HT1080 (cell line): ENCODE measurements at places on chromosomes 16 and 17. TPM values are rescaled to one million over a fixed set of nuclear protein-coding genes. Genes with fewer than 3 reads are reported as not detected.

GRCh38 chr17:17153071-17153470 is 53.1 kb downstream of the PLD6 start:
- DNase-seq = no peak

DNA sequence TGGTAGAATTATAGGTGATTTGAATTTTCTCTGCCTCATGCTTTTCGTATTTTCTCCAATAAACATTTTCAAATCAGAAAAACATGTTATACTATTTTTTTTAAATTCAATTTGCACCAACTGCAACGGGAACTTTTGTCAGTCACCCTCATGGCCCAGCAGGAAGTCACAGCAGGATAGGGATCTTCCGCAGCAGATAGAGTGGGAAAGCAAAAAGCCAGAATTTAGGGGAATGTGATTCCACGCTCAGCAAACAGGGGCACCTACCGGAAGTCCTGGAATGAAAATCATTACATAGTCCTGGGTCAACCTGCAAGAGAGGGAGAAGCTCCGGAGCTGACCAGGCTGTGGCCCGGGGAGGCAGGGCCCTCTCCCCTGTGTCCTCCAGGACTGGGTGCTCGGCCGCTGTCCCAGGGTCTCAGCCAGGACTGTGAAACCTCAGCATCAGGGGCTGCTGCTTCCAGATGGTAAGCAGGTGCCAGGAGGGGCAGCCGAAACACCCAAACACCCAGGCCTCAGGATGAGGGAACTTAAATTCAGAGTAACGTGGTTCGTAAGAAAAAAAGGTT is 3.9 kb downstream of the SLC47A2 start:
- DNase-seq = no peak

- peak; percentile 40 for DNase-seq
These were observed 11.0 kb downstream of the CYB561 start for GRCh38 chr17:63434951-63435571.

DNA sequence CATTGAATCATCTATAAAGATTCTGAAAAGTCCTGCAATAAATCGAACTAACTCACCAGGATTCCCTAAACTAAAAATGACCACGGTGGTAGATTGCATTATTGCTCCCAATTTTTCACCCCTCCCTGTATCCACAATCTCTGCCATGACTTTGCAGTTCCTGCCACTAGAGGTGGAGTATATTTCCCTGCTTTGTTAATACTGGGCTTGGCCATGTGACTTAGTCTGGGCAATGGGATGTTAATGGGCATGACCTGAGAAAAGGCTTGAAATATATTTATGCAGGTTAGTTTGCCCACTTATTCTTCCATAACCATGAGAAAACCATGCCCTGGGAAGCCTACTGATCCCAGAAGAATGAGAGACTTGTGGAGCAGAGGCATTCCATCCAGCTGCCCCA is 59.1 kb downstream of the NOG start:
- no peak for DNase-seq

Gene HOXB9
- 25.1 and 31.4 TPM in 2 replicates for total RNA-seq

DNA sequence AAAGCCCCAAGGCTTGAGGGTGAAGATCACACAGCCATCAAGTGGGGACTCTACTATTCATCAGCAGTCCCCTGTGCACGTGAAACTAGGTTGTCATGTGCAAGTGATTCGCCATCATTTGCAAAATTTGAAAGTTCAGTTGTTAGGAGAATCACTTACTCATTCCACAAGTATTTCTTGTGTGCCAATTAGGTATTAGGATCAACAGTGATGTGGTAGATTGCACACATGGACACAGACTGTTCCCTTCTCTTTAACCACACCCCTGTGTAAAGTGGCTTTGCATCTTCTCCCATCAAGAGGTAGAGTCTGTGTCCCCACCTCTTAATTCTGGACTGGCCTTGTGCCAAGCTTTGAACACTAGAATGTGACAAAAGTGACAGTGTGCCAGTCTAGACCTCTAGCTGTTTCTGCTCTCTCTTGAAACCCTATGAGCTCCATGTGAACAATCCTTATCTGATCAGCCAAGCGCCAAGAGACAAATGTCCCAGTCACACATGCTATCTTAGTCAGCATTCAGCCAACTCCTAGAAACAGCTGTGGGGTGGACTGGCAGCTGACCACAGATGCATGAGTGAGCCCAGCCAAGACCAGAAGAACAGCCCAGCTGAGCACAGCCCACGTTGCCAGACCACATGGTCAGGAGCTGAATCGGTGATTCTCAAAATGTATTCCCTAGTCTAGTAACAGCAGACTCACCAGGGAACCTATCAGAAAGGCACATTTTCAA is 31.5 kb upstream of the SHISA9 start:
- DNase-seq = peak; percentile 40

Gene C17orf50
- total RNA-seq = not detected in 2 replicates

DNA sequence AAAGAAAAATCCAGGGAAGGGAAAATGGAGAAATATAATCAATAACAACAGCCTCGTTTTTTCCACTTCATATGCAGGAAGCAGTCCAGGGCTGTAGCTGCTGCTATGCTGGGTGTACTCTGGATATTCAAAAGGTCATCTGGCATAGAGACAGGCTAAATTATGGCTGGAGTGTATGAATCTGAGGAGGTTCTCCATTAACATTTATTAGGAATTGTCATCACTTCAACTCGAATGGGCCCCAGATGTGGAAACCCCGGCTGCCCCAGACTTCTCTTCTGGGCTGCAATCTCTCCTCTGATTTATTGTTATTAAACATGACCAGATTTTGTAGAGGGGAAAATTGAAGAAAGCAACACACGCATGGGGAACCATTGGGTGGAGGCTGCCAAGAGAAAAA is 33.5 kb upstream of the SKAP1 start:
- DNase-seq = no peak

DNA sequence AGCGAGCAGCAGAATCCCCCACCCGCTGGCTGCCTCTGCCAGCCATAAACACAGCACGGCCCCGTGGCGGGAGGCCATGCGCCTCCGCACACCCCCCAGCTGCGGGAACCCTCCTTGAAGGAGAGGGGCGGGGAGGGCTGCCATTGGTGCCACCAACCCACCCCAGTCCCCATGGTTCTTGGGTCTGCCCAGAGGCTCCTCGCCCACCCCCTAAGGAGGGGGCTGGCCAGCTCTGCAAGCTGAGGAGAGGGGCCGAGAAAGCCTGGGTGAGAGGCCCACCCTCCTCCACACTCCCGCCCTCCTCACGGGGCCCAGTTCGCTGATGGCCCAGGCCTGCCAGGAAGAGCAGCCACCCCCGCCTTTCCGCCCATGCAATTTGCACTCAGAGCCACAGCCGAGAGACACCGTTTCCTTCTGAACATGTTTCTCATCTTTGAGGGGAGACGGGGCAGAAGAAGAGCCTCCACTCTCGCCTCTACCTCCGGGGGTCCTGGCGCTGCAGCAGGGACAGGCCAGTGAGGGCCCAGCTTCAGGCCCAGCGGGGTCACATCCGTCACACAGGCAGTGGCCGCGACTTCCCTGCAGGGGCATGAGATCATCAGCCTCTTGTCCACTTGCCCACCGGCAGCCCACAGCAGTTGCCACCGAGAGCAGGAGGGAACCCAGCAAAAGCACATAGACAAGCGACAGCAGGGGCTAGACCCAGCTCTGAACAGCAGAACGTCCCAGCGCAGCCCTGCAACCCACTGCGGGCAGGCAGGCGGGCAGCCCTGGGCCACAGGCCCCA is 23.0 kb downstream of the KATNB1 start:
- no peak for DNase-seq

DNA sequence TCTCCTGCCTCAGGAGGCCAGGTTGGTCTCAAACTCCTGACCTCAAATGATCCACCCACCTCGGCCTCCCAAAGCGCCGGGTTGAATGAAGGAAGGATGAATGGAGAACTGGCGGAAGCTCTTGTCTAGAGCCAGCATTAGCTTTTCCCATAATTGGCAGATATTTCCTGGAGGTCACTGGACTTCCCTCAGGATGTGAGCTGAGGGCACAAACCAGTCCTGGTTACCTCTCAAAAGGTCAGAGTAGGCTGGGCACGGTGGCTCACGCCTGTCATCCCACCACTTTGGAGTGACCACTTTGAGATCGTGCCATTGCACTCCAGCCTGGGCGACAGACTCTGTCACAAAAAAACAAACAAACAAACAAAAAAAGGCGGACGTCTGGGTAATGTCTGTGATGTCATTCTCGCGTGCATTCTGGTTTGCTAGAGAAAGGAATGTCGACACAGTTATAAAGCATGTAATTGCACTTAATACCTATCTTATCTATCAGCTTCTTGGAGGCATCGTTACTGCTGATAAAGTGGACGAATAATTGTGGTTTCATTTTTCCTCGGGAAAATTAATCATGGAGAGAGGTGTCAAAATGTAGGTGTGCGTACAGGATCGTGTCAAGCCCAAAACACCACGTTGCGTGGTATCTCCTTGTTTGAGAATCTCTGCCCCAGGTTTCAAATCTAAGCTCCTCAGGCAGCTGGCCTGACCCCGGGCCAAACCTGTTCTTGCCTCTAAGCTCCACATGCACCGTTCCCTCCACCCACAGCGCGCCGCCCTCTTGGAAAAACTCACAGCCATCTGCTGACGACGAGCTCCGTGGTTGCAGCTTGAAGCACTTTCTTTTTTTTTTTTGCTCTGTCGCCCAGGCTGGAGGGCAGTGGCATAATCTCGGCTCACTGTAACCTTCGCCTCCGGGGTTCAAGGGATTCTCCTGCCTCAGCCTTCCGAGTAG is 6.4 kb upstream of the CRK start:
- peak; percentile 36 for DNase-seq

Gene ACSM3
- total RNA-seq = 0.45 and 0.70 TPM in 2 replicates

GRCh38 chr17:43877451-43878155 is 29.7 kb downstream of the MPP2 start:
- no peak for DNase-seq

DNA sequence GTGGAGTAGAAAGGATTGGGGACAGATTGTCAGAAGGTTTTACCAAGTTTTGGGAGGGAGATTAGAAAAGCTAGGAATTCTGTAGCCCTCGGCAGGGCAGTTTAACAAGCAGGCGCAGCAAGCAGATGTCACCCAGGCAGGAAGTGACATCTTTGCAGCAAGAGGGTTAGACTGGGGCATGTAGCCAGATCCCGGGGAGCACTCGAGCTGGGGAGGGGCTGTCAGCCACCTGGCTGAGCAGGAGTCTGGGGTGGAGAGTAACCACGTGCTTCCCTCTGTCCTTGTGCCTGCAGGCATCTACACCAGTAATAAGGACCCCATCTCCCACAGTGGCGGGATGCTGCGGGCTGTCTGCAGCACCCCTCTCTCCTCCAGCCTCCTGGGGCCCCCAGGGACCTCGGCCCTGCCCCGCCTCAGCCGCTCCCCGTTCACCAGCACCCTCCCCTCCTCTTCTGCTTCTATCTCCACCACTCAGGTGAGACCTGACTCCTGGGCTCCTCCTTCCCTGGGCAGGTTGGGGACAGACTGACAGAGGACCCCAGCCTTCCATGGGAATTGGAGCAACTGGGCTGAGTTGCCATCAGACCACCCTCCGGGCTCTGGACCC is 12.2 kb downstream of the MLLT6 start:
- DNase-seq = no peak

DNA sequence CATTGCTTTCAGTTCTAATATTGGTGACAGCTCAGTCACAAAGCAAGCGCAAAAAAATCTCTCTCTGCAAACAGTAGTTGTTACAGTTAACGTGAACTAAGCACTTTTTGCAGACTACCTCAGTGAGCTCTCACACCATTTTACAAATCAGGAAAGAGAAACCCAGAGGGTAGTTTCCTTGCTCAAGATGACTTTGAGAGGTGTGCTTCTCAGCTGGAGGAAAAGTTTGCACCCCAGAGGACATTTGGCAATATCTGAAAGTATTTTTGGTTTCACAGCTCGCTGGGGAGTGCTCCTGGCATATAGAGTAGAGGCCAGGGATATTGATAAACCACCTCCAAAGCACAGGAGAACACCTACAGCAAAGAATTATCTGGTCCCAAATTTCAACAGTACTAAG is 741.1 kb upstream of the EEF2KMT start:
- no peak for DNase-seq

- DNase-seq = no peak
These were observed 28.6 kb upstream of the NUDT16L1 start for GRCh38 chr16:4664538-4665418.

Gene KRT27
- total RNA-seq = not detected in 2 replicates

DNA sequence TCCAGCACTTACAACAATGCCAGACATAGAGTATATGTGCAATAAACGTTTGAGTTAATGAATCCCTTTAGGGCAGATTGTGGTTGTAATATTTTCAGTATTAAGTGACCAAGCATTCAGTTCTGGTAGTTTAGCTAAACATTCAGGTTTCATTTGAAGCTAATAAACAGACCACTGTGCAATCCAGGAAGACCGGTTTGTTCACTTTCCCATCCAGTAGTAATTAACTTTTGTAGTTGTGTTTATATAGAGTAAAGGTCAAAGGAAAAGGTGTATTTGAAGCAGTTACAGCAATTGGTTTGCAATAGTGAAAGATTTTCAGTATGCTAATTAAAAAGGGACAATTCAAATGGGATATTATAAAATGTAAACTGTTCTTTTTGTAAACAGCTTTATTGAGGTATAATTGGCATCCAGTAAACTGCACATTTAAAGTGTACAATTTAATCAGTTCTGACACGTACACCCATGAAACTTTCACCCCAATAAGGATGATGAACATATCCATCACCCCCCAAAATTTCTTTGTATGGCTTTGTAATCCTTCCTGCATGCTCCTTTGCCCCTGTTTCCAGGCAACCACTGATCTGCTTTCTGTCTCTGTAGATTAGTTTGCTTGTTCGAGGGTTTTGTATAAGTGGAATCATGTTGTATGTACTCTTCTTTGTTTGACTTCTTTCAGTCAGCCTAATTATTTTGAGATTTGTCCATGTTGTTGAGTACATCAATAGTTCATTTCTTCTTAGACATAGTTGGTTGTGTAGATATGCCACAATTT is 26.3 kb downstream of the MRTFB start:
- no peak for DNase-seq

Gene ABCA5
- total RNA-seq = 0.64 and 1.1 TPM in 2 replicates

- DNase-seq = no peak
These were observed 818 bp upstream of the CBX8 start for GRCh38 chr17:79797492-79798298.

GRCh38 chr16:84378567-84378966 is 10.2 kb downstream of the ATP2C2 start:
- no peak for DNase-seq

DNA sequence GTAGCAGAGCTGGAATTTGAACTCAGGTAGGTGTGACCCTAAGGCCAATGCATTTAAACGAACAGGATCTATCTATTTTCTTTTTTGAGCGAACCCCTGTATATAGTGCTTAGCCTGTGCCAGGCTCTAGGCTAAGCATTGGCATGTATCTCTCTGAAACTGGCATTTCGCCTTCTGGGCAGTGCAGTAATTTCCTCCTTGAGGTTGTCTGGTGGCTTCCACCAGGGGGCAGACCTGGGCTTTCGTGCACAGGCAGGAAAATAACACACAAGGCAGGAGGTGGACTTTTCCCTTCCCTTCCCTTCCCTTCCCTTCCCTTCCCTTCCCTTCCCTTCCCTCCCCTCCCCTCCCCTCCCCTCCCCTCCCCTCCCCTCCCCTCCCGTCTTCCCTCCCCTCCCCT is 34.4 kb upstream of the PRKCB start:
- DNase-seq = peak; percentile 54

- DNase-seq = peak; percentile 63
These were observed 46.6 kb downstream of the PECAM1 start for GRCh38 chr17:64343833-64344637.

Gene TIMP2
- 78.0 and 119 TPM in 2 replicates for total RNA-seq

Gene KRT31
- total RNA-seq = not detected in 2 replicates
